Stimulated activated CD8-positive, alpha-beta memory T cell treated with anti-CD3 and anti-CD28 coated beads, Interleukin-15, amount 100 ng/mL, for 48 hours (primary cell): ENCODE measurements at places on chromosomes 2 and 18.

- DNase-seq, result no peak
These were observed 259.4 kb upstream of the ETAA1 start for GRCh38 chr2:67137699-67138098.

DNA sequence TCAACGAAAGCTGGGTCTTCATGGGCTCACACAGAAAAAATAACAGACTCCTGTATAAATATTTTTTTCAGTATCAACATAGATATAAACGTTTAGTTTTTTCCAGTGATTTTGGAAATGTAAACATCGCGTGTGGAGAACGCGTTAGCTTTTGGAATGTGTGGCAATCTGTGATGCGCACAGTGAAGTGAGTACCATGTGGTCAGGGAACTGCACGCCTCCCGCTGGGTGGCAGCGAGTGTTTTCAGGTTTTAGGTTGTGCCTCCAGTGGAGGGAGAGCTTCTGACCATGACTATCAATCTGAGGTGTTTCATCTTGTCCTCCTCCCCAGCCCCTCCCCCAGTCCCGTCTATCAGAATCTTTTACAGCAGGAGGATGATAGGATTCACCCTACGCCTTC lies 127.8 kb downstream of the ARHGAP28 start:
- DNase-seq, result no peak

DNA sequence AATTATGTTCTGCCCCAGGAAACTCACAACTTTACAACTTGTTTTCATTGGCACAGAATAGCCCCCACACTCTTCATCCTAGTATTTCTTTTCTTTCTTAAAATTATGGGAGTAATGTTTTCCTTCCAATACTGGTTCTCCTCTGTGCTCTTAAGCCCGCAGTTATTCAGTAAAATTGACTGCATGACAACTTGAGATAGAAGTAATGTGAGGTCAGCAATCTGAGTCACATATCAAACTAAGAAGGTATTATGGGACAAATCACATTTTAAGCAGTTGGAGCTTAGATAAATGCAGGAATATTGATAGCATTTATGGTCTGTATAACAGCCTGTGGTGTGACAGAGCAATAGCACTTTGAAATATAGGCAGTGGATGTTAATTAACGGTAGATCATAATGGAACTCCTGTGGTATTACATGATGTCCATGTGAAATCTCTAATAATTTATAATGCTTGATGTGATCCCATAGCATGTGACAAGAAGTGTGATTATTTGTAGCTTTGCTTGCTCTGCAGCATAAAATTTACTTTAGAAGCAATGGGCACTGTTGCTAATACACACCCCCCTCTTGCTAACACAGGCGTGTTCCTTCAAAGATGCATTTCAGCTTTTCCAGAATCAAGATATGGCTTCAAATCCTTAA lies 351.4 kb upstream of the CDH20 start:
- DNase-seq, result no peak

DNA sequence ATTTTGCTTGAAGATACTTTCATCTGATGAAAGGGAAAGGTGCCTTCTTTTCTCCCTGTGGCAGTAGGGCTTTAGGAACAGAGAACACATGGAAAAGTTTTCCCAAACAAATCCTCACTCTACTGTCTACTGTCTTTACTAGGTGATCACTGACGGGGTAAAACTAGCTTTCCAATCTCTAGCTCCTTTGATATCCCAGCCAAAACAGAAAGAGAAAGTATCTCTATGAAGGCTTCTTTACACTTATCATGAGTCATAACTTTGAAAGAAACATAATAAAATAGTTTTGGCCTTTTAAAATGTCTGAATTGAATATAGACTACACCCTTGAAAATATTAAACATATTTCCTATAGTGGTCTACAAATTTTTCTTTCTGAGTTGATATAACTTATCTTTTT lies 214.5 kb downstream of the DSEL start:
- no peak for DNase-seq

GRCh38 chr2:1341404-1342120 lies 71.7 kb upstream of the TPO start:
- DNase-seq, result no peak

DNA sequence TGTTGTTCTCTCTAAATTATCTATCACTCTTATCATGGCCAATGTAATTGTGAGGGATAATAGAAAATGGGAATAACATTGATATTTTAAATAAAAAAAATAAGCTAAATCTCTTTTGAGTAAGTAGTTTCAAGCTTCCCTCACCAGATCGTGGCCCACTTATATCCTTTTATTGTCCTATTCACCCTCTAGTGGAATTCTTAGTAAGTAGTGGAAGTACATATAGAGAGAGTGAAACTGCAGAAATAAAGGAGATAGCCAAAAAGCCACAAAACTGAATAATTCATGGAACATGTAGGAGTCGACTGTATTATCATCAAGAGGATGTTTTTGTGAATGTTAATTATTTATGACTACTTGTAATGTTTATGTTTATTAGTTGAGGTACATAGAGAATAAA lies 66.1 kb upstream of the DTNA start:
- no peak for DNase-seq
